Endothelial cell (in vitro differentiated cells): ENCODE measurements at places on chromosomes 13 and 19. TPM values are rescaled to one million over a fixed set of nuclear protein-coding genes. Genes with fewer than 3 reads are reported as not detected.

The ZNF808 gene
- total RNA-seq, result 22.6 TPM

The OR7C1 gene
- total RNA-seq, result not detected

The ZNF432 gene
- total RNA-seq, result 10.3 TPM

The ACP7 gene
- total RNA-seq, result 0.46 TPM

The KLK14 gene
- total RNA-seq, result not detected

The ZNF626 gene
- 19.1 TPM for total RNA-seq

GRCh38 chr13:44155422-44156293 is 218.0 kb upstream of the SERP2 start:
- no peaks in the 10 kb centered on the region for H3K36me3 ChIP-seq
- peaks cover 6% of the 10 kb centered on the region for H3K27me3 ChIP-seq
- H3K27ac ChIP-seq, result no peak overlapping the region
- H3K4me1 ChIP-seq, result peaks cover 4% of the 10 kb centered on the region

DNA sequence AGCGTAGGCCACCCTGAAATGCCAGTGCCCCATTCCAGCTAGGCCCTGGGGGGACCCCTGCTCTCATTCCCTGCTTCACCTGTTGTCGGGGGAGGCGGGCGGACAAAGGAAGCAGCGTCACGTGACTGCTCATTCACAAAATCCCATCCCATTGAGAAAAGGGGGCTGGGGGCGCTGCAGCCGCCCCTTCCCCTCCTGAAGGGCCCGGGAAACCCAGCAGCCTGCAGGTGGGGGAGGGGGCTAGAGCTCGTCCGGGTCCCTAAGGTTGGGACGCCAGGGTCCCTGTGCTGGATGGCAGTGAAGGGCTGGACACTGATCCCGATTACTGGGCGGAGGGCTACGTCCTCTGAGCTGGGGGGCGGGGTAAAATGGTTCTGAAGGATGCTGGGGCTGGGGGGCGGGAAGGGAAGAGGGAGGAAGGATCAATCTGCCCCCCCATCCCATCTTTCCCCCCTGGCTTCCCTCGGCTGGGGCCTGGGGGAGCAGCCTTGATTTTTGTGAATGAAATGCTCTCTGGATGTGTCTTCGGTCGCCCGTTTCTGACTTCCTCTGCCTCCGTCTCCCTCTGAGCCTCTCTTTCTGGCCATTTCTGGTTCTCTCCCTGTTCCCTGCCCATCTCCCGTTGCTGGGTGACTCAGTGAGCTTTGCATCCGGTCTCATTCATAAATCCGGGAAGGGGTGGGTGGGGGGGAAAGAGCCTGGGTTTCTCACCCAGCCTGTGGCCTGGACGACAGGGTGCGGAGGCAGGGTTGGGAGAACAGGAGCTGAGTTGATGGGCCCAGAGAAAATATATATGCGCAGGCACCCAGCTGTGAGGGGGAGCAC is 816 bp downstream of the SPRED3 start:
- no peak overlapping the region for H3K27ac ChIP-seq
- H3K36me3 ChIP-seq, result peaks cover 8% of the 10 kb centered on the region
- peak overlapping the region; percentile 89 for H3K4me3 ChIP-seq
- DNase-seq, result peak; percentile 15
- H3K27me3 ChIP-seq, result peaks cover 27% of the 10 kb centered on the region

GRCh38 chr13:40368127-40368891 is 298.1 kb downstream of the FOXO1 start:
- no peaks in the 10 kb centered on the region for H3K4me1 ChIP-seq
- H3K36me3 ChIP-seq, result no peaks in the 10 kb centered on the region
- no peak overlapping the region for H3K27ac ChIP-seq
- H3K27me3 ChIP-seq, result no peaks in the 10 kb centered on the region
- H3K4me3 ChIP-seq, result no peak overlapping the region

GRCh38 chr19:40312533-40312932 is 27.4 kb upstream of the AKT2 start:
- no peaks in the 10 kb centered on the region for H3K4me1 ChIP-seq
- H3K27ac ChIP-seq, result no peak overlapping the region
- peaks cover 4% of the 10 kb centered on the region for H3K36me3 ChIP-seq
- no peak for DNase-seq

DNA sequence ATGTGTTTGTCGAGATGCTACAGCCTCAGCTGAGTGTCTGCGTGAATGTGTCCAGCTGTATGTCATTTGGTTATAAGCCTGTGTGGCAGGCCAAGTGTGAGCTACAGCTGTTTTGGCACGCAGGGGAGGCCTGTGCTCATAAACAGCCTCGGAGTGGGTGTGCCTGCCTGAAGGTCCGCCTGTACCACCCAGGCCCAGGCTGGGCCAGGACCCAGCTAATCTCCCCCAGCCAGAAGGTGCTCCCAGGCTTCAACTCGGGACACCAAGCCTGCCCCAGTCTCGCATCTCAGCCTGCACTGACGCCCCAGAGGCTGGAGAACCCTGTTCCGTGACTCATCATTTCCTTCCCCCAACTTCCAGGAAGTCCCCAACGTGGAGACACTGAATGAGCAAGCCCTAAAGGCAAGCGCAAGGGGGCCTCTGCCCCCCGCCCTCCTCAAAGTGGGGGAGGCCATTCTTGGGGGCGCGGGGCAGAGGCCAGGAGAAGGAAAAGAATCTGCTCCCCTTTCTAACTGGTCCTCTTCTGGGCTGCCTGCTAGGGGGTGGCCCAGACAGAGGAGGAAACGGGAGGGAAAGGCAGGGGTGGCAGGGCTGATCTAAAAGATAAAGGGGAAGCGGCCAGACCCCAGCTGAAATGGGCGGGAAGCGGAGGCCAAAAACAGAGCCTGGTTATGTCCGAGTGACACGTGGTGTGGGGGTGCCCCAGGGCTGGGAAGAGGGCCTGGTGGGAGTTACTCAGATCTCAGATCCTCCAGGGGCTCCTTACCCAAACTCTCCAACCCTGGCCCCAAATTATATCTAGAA is 2.0 kb downstream of the SLC1A5 start:
- DNase-seq, result peak; percentile 37
- peak overlapping the region; percentile 88 for H3K27ac ChIP-seq
- peaks cover 13% of the 10 kb centered on the region for H3K36me3 ChIP-seq
- H3K27me3 ChIP-seq, result peaks cover 9% of the 10 kb centered on the region
- peaks cover 21% of the 10 kb centered on the region for H3K4me1 ChIP-seq

DNA sequence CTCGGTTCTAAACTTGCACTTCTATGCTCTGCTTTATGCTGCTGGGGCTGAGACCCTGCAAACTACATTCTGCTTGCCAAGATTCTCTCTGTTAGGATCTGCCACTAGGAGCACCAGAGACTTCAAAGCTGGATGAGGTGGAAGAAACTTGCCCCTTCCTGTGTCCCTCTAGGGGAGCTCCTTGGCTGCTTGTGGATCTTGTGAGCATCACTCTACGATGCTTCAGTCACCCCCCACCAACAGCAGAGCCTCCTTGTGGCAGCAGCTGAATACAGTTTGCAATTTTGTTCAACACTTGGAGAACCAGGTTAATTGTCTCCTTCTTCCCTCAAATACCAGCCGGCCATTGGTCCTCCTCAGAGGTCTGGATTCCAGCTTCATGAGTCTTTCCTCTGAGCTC is 310.6 kb downstream of the FGF14 start:
- no peak overlapping the region for H3K4me3 ChIP-seq
- peaks cover 5% of the 10 kb centered on the region for H3K4me1 ChIP-seq
- DNase-seq, result peak; percentile 10
- H3K27ac ChIP-seq, result peak overlapping the region; percentile 28
- H3K27me3 ChIP-seq, result no peaks in the 10 kb centered on the region

GRCh38 chr13:98299966-98300350 is 122.9 kb upstream of the RNF113B start:
- no peak for DNase-seq
- H3K4me1 ChIP-seq, result peaks cover 32% of the 10 kb centered on the region
- no peak overlapping the region for H3K27ac ChIP-seq
- no peak overlapping the region for H3K4me3 ChIP-seq
- peaks cover 5% of the 10 kb centered on the region for H3K27me3 ChIP-seq
- no peaks in the 10 kb centered on the region for H3K36me3 ChIP-seq

DNA sequence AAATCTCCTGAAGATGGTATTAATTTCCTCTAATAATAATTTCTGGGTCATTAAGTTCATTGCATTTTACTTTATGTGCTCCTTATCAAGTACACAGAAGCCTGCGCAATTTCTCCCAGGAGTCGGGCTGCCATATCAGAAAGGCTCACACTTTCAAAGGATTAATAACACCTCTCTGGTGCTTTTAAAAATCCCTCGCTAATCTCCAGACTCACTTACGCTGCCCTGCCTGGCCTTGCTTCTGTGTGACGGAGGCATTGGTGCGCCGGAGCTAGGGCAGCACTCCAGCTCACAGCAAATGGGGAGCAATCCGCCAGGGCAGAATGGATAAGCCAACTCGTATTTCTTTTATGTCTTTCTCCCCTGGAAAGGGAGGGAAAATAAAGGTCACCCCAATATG is 300.8 kb downstream of the EFNB2 start:
- peaks cover 2% of the 10 kb centered on the region for H3K27me3 ChIP-seq
- DNase-seq, result no peak
- H3K36me3 ChIP-seq, result no peaks in the 10 kb centered on the region
- no peak overlapping the region for H3K27ac ChIP-seq
- no peaks in the 10 kb centered on the region for H3K4me1 ChIP-seq
- no peak overlapping the region for H3K4me3 ChIP-seq

- H3K4me3 ChIP-seq, result no peak overlapping the region
- no peaks in the 10 kb centered on the region for H3K36me3 ChIP-seq
- no peaks in the 10 kb centered on the region for H3K4me1 ChIP-seq
- DNase-seq, result no peak
- H3K27me3 ChIP-seq, result no peaks in the 10 kb centered on the region
Observed at GRCh38 chr13:85535316-85536084, 263.7 kb downstream of the SLITRK6 start.

GRCh38 chr13:110017379-110017778 is 231.0 kb upstream of the IRS2 start:
- H3K4me3 ChIP-seq, result no peak overlapping the region
- DNase-seq, result no peak
- H3K27me3 ChIP-seq, result peaks cover 5% of the 10 kb centered on the region
- peaks cover 11% of the 10 kb centered on the region for H3K4me1 ChIP-seq

DNA sequence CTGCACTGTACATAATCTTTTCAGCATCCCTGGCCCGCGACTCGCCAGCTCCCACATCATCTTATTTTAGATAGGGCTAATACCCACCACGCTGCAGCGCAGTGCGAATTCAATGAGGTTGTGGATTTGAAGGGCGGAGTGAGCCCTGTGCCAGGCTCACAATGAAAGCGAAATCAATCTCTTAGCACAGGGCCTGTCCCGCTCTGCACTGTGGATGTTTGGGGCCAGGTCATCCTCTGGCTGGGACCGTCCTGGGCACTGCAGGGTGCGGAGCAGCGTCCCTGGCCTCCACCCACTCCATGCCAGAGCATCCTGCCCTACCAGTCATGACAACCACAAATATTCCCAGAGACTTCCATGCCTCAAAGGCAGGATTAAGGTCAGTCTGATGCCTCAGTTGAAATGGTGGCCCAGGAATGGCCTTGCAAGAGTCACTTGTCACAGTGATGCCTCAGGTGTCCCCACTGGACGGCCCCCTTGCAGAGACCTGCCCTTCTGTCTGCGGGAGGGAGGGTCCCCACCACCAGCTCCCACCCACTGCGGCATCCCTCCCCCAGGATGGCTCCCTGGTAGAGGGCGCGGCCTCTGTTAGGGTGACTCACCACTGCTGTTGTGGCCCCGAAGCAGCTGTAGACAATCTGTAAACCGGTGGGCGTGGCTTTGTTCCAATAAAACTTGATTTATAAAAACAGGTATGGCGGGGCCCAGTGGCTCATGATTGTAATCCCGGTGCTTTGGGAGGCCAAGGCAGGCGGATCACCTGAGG is 5.6 kb downstream of the UHRF1 start:
- H3K27ac ChIP-seq, result no peak overlapping the region
- peaks cover 5% of the 10 kb centered on the region for H3K27me3 ChIP-seq
- H3K4me3 ChIP-seq, result no peak overlapping the region
- H3K36me3 ChIP-seq, result no peaks in the 10 kb centered on the region
- no peak for DNase-seq

DNA sequence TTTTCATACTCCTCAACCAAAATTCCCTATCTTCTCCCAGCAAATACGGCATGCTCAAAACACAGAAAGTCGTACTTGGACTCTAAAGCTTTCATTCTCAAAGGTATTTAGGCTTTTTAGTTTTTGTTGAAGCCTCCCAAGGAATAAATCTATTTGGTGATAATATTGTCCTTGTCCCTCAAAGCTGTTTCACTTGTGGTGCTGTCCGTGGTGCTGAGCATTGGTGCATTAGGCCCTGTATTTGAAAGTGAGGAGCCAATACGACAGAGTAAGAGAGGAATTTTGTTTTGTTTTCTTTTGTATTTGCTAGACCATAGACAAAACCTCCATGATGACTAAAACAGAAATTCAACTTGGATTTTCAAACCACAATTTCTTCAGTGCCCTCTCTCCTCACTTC is 3.2 kb upstream of the LGALS13 start:
- H3K4me1 ChIP-seq, result no peaks in the 10 kb centered on the region
- no peak overlapping the region for H3K4me3 ChIP-seq
- DNase-seq, result peak; percentile 60

DNA sequence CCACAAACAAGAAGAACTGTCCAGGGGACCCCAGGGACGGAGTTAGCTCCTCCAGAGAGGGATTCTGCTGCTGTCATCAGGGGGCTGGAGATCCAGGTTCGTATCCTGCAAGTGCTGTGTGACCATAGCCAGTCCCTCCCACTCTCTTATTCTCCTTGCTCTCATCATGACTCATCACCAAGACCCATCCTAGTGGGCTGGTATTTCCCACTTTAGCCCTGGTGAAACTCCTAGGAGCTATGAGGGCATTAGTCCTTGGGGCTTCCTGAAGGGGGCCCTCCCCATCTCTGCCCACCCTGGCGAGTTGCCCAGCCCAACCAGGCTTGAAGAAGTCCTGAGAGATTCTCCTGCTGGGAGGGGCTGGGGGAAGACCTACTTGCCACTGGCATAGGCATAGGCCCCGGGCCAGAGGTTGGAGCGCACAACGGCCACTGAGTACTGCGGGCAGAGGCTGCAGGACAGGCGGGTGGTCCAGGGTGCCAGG is 7.5 kb upstream of the DMWD start:
- no peak for DNase-seq
- H3K27me3 ChIP-seq, result peaks cover 15% of the 10 kb centered on the region
- no peak overlapping the region for H3K27ac ChIP-seq
- no peaks in the 10 kb centered on the region for H3K36me3 ChIP-seq

DNA sequence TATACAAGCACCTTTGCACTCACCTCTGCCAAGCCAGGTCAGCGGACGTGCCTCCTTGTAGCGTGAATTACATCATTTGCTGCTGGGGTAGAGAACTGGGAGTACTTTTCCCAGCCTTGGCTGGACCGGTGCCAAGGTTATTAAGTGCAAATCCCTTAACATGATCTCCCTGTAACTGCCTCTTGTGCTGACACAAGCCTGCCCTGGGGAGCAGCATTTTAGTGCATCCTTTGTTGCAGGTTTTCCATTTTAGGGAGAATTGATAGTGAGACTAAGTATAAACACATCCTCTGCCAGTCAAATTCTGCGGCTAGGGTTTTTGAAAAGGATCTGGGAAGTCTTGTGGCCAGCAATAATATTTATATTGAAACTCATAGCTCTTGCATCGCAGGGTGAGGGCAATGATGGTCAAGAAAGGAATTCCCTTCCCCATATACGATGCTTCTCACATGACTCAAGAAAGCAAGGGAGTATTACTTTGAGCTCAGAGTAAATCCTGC is 32.7 kb upstream of the DCLK1 start:
- no peaks in the 10 kb centered on the region for H3K4me1 ChIP-seq
- H3K4me3 ChIP-seq, result no peak overlapping the region
- no peak overlapping the region for H3K27ac ChIP-seq

- H3K36me3 ChIP-seq, result no peaks in the 10 kb centered on the region
- H3K4me1 ChIP-seq, result no peaks in the 10 kb centered on the region
- no peak overlapping the region for H3K27ac ChIP-seq
- no peak for DNase-seq
- H3K4me3 ChIP-seq, result no peak overlapping the region
Observed at GRCh38 chr13:43537124-43537523, 249.6 kb downstream of the ENOX1 start.

- no peak for DNase-seq
- H3K27ac ChIP-seq, result no peak overlapping the region
- peaks cover 8% of the 10 kb centered on the region for H3K27me3 ChIP-seq
- H3K36me3 ChIP-seq, result peaks cover 11% of the 10 kb centered on the region
- no peak overlapping the region for H3K4me3 ChIP-seq
- peaks cover 15% of the 10 kb centered on the region for H3K4me1 ChIP-seq
Observed at GRCh38 chr13:49587311-49587847, 2.0 kb upstream of the RCBTB1 start.
